Osteocyte (in vitro differentiated cells): ENCODE measurements at places on chromosomes 16 and 17. TPM values are rescaled to one million over a fixed set of nuclear protein-coding genes. Genes with fewer than 3 reads are reported as not detected.

- H3K4me1 ChIP-seq: peaks cover 14% of the 10 kb centered on the region
- H3K4me3 ChIP-seq: no peak overlapping the region
- no peaks in the 10 kb centered on the region for H3K27me3 ChIP-seq
- no peak overlapping the region for H3K27ac ChIP-seq
- DNase-seq: no peak
- no peaks in the 10 kb centered on the region for H3K36me3 ChIP-seq
These were observed 2.8 kb upstream of the MATCAP1 start for GRCh38 chr16:67186550-67186950.

GRCh38 chr17:68290268-68290954 is 516 bp downstream of the SLC16A6 start:
- peaks cover 19% of the 10 kb centered on the region for H3K27me3 ChIP-seq
- H3K27ac ChIP-seq: peak overlapping the region; percentile 77
- peaks cover 2% of the 10 kb centered on the region for H3K36me3 ChIP-seq
- H3K4me3 ChIP-seq: peak overlapping the region; percentile 81

DNA sequence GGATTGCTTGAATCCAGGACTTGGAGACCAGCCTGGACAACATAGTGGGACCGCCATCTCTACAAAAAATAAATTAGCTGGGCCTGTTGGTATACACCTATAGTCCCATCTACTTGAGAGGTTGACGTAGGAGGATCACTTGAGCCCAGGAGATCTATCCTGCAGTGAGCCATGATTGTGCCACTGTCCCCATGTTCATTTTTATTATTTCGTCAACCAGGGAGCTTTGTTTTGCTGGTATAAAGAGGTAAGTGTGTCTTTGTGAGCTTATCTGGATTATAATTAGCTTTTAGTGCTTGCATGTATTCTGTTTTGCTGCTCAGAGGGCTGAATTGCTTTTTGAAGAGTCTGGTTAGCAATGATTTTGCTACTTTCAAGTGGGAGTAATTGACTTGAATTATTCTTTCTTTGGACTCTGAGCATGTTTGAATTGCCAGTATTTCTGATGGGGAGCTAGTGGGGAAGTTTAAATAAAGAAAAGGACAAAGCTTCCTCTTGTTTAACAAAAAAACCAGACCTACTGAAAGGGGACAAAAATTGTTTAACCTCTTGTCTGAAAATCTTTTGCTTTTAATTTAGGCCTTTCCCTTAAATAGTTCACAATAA is 31.6 kb upstream of the BCAS3 start:
- peaks cover 28% of the 10 kb centered on the region for H3K36me3 ChIP-seq
- H3K27ac ChIP-seq: no peak overlapping the region
- H3K4me1 ChIP-seq: peaks cover 12% of the 10 kb centered on the region

- peak overlapping the region; percentile 87 for H3K27ac ChIP-seq
- H3K4me1 ChIP-seq: peaks cover 23% of the 10 kb centered on the region
- no peak for DNase-seq
- H3K4me3 ChIP-seq: peak overlapping the region; percentile 95
These were observed 762 bp upstream of the RBL2 start for GRCh38 chr16:53433509-53433908.

GRCh38 chr17:35877345-35878029 is 2.7 kb downstream of the CCL5 start:
- no peaks in the 10 kb centered on the region for H3K36me3 ChIP-seq
- DNase-seq: no peak
- H3K27me3 ChIP-seq: no peaks in the 10 kb centered on the region

DNA sequence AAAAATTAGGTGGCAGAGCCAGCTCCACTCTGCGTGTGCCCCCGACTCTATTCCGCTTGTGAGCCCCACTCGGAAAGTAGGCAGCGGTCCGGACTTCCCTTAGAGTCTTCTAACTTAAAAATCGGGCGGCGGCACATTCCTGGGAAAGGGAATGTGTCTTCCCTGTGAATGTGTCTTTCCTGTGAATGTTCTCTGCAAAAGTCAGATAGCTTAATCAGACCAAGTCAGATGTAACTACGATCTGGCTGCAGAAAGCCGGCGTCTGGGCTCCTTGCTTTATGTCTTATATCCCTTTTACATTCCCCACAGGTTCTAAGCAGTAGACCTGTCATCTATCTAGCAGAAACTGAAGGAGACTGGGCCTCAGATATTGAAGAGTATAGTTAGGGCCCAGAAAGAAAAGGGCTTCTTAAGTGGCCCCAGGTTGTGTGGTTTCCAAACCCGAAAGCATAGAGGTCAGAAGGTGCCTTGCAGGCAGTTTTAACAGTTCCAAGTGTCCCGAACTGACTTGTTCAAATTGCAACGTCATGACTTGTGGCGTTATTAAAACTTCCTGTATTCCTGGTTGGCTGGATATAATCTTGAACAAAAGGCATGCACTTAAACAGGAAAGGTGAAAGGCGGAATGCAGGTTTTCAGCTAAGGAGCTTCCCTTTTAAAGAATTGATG is 601 bp downstream of the PHKB start:
- H3K4me1 ChIP-seq: peaks cover 43% of the 10 kb centered on the region
- peak overlapping the region; percentile 96 for H3K27ac ChIP-seq
- H3K27me3 ChIP-seq: no peaks in the 10 kb centered on the region
- peaks cover 9% of the 10 kb centered on the region for H3K36me3 ChIP-seq
- H3K4me3 ChIP-seq: peak overlapping the region; percentile 96

DNA sequence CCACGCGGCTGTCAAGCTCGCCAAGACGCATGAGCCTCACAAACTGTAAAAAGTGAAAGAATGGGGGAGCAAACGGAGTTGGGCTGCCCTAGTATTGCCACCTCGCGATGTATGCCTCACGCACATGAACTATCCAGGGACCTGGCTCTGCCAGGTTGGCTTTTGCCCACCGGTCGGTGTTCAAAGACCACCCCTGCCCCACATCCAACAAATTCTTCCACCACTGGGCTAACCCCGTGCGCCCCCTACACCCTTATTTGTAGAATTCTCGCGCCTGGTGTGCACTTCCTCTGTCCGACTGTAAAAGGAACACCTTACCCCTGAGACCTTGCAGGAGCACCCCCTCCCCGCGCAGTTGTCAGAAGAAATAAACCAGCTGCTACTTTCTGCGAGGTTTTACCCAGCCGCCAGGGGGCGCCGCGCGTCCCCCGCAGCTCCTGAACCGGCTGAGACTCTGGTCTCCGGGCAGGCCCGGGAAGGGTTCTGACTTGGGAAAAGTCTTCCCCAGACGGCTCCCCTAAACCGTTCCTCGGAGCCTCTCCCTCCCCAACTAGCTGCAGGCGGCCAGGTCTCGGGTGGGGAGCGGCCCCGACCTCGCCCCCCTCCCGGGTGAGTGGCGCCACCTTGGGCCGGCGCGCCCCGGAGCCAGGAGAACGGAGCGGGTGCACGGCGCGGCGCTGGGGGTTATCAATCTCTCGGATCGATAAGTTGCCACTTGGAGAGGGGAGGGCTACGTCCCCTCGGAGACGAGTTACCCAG is 1.7 kb upstream of the ZNF423 start:
- peak overlapping the region; percentile 61 for H3K27ac ChIP-seq
- peaks cover 2% of the 10 kb centered on the region for H3K36me3 ChIP-seq
- H3K4me1 ChIP-seq: peaks cover 36% of the 10 kb centered on the region
- peak overlapping the region; percentile 79 for H3K4me3 ChIP-seq

DNA sequence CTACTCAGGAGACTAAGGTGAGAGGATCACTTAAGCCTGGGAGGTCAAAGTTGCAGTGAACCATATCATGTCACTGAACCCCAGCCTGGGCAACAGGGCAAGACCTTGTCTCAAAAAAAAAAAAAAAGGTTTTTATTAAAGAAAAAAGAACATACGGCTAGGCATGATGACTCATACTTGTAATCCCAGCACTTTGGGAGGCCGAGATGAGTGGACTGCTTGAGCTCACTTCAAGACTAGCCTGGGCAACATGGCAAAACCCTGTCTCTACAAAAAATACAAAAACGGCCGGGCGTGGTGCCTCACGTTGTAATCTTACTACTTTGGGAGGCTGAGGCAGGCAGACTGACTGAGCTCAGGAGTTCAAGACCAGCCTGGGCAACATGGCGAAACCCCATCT is 38.4 kb downstream of the RANBP10 start:
- peaks cover 4% of the 10 kb centered on the region for H3K4me1 ChIP-seq
- no peak overlapping the region for H3K4me3 ChIP-seq
- DNase-seq: no peak
- no peaks in the 10 kb centered on the region for H3K27me3 ChIP-seq

- no peaks in the 10 kb centered on the region for H3K27me3 ChIP-seq
- H3K4me3 ChIP-seq: peak overlapping the region; percentile 61
- DNase-seq: no peak
- peaks cover 16% of the 10 kb centered on the region for H3K4me1 ChIP-seq
- H3K36me3 ChIP-seq: peaks cover 7% of the 10 kb centered on the region
These were observed 16.7 kb upstream of the BAIAP2 start for GRCh38 chr17:81018044-81018802.

DNA sequence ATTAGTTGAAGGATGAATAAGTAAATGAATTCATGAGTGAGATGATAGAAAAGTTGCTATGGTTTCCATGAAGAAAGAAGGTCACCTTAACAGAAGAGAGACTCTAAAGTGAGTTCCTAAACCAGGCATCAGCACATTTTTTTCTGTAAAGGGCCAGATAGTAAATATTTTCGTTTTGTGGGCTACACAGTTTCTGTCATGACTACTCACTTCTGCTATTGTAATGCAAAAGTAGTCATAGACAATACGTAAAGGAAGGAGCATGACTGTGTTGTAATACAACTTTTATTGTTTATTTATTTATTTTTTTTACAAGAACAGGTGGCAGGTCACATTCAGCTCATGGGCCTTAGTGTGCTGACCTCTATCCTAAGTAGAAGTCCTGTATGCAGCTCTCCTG is 426.1 kb upstream of the DYNLRB2 start:
- no peak for DNase-seq
- no peak overlapping the region for H3K4me3 ChIP-seq
- H3K4me1 ChIP-seq: no peaks in the 10 kb centered on the region
- H3K36me3 ChIP-seq: no peaks in the 10 kb centered on the region

DNA sequence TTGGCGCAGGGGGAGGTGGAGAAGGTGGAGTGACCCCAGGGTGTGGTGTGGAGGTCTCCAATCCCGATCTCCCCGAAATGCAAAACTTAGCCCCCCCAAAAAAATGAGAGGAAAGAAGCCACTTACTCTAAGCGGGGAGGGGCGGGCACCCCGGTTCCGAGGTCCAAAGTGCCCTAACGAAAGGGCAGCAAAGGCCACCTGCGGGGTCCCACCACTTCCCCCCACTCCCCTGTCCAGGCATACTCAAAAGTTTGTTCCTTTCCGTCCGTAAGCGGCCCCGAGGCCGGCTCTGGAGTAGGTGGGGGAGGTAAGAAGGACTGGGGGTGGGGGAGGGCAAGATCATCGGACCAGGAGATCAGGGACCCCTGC is 1.1 kb downstream of the TOX3 start:
- peak overlapping the region; percentile 66 for H3K4me3 ChIP-seq
- peaks cover 18% of the 10 kb centered on the region for H3K4me1 ChIP-seq
- H3K27me3 ChIP-seq: peaks cover 66% of the 10 kb centered on the region
- H3K36me3 ChIP-seq: no peaks in the 10 kb centered on the region
- no peak for DNase-seq
- no peak overlapping the region for H3K27ac ChIP-seq

DNA sequence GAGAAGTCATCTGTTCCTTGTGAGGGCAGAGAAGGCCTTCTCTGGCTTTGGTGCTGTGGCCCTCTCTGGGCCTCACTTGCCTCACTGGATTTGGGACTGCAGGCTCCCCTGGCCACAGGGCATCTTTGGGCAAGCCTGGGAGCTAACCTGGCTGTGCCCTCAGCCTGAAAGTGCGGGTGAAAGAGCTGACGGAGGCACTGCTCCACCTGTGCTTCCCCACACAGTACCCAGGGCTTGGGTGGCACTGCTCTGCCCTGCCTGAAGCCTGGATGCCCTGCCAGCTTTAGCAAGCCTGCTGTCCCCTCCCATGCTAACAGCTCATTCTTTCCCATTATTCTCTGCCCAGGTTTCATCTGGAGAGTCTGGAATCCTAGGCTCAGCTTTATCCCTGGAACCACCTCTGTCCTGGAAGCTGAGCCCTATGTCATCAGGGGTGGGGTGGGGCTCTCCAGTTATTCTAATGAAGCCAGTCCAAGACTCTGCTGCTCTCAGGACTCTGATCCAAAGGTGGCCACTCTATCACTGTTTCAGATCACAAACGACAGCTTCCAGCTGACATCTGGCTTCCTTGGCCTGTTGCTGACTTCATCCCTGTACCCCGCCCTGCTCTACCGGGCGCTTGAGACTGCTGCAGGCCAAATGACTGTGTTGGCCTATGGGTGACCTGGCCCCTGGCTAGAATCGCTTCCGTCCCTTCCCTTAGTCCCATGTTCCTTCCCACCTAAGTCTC is 29.3 kb downstream of the HIC1 start:
- H3K4me3 ChIP-seq: peak overlapping the region; percentile 14
- H3K4me1 ChIP-seq: peaks cover 44% of the 10 kb centered on the region
- H3K36me3 ChIP-seq: peaks cover 15% of the 10 kb centered on the region
- no peak for DNase-seq

DNA sequence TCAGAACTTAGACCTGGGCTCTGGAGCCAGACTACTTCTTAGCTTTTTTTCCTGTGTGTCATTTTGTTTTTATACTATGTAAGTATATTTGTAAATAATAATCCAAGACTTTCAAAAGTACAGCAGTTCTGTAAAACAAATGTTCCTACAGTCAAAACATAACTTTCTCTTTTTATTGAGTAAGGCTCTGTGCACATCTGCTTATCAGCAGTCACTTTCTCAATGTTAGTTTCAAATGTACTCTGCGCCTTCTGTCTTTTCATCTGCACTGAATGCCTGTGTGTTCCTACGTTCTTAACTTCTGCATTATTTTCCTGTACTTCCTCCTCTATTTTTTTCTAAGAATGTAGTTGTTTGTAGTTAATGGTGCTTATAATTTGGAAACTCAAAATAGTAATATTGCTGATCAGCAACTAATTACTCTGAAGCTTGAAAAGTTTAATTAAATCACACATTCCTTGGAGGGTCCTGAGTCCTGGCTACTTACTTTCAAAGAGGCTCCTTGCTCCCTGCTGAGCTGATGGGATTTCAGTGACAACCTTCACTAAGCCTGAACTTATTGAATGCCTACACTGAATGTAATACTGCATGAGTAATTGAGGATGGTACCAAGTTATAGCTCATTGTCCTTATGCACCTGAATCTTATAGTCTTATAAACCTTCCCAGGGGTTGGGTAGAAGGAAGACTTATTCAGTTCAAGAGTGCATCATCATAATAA is 329.9 kb downstream of the KCNJ2 start:
- no peak for DNase-seq
- no peak overlapping the region for H3K27ac ChIP-seq
- no peaks in the 10 kb centered on the region for H3K36me3 ChIP-seq

- no peak overlapping the region for H3K27ac ChIP-seq
- H3K4me3 ChIP-seq: no peak overlapping the region
- no peaks in the 10 kb centered on the region for H3K27me3 ChIP-seq
- H3K4me1 ChIP-seq: peaks cover 25% of the 10 kb centered on the region
- peaks cover 25% of the 10 kb centered on the region for H3K36me3 ChIP-seq
These were observed 4.8 kb downstream of the MEAK7 start for GRCh38 chr16:84499638-84500037.

- peaks cover 3% of the 10 kb centered on the region for H3K4me1 ChIP-seq
- no peaks in the 10 kb centered on the region for H3K27me3 ChIP-seq
- peak overlapping the region; percentile 35 for H3K27ac ChIP-seq
- DNase-seq: no peak
- H3K36me3 ChIP-seq: peaks cover 23% of the 10 kb centered on the region
These were observed 150.3 kb downstream of the AATF start for GRCh38 chr17:37098910-37099664.

The ABCC11 gene
- total RNA-seq: 0.13 and 0.48 TPM in 2 replicates

The KRT222 gene
- total RNA-seq: not detected in 2 replicates

The KRT33A gene
- total RNA-seq: not detected in 2 replicates

The ALOX15 gene
- not detected in 2 replicates for total RNA-seq

The ADGRG1 gene
- total RNA-seq: 4.6 and 4.8 TPM in 2 replicates
